Large intestine (tissue), 12 donors: ENCODE measurements at places on chromosomes 3 and 15.
A peak's percentile ranks its signal among the peaks of the same experiment; 100 is the strongest.

DNA sequence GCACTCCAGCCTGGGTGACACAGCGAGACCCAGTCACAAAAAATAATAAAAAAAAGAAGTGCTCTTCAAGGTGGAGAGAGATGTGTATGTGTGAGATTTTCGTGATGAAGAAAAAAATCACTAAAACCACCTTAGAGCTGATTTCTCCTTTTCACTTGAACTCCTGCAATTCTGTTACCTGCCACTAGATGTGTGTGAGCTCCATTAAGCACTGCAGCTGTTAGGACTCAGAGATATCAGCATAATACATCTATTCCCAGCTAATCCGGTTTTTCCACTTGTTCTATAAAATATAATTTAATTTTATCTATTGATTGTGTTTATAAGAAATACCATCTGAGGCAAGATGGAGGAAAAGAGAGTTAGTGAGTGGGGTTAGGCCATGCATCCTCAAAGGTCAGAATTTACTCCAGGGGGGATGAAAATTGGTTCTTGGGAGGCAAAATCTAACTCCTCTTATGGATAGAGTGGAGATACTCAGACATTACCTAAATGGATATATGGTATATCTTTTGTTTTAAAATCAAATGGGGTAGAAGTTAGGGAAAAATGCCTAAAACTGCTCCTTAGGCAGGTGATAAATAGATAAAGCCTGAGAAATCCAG, 152.7 kb downstream of the IL20RB start:
- DNase-seq, result no peak
- no peak overlapping the region for H3K4me3 ChIP-seq
- peaks cover 16% of the 10 kb centered on the region for H3K27me3 ChIP-seq
- no peaks in the 10 kb centered on the region for H3K36me3 ChIP-seq
- no peak overlapping the region for H3K27ac ChIP-seq

- no peak overlapping the region for H3K4me3 ChIP-seq
- no peaks in the 10 kb centered on the region for H3K36me3 ChIP-seq
- DNase-seq, result no peak
- no peaks in the 10 kb centered on the region for H3K4me1 ChIP-seq
Observed at GRCh38 chr3:55654123-55654760, 167.1 kb upstream of the WNT5A start.

- H3K27ac ChIP-seq, result no peak overlapping the region
- H3K36me3 ChIP-seq, result peaks cover 79% of the 10 kb centered on the region
Observed at GRCh38 chr3:9448643-9449042, 51.2 kb downstream of the SETD5 start.

- H3K27ac ChIP-seq, result no peak overlapping the region
- no peak for DNase-seq
- no peaks in the 10 kb centered on the region for H3K36me3 ChIP-seq
- H3K4me1 ChIP-seq, result no peaks in the 10 kb centered on the region
Observed at GRCh38 chr3:123361071-123361470, 87.8 kb downstream of the ADCY5 start.

GRCh38 chr15:72060687-72061250, 57.2 kb downstream of the MYO9A start:
- no peaks in the 10 kb centered on the region for H3K27me3 ChIP-seq
- peak; percentile 20 for DNase-seq
- H3K36me3 ChIP-seq, result peaks cover 2% of the 10 kb centered on the region
- H3K4me3 ChIP-seq, result no peak overlapping the region

- no peak overlapping the region for H3K4me3 ChIP-seq
- no peak for DNase-seq
- no peak overlapping the region for H3K27ac ChIP-seq
- H3K4me1 ChIP-seq, result no peaks in the 10 kb centered on the region
- H3K27me3 ChIP-seq, result no peaks in the 10 kb centered on the region
Observed at GRCh38 chr3:108554229-108554628, 35.0 kb downstream of the CIP2A start.

DNA sequence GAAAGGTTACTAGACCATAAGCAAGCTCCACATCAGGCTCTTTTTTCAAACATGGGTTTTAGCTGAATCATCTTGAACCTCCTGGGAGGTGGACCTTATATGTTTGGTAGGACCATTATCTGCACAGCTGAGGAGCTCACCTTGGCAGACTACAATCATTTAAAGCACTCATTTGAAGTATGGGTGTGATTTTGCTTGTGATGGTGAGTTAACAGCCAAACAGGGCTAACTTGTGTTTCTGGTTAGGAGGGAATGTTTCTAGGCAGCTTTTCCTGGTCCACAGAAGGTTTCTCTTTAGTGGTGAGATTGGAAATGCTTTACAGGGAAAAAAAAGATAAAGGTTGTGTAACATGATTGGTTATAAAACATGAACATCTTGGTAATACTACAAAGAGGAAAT, 61.8 kb downstream of the ARHGEF26 start:
- H3K4me3 ChIP-seq, result no peak overlapping the region
- H3K27me3 ChIP-seq, result no peaks in the 10 kb centered on the region
- peaks cover 2% of the 10 kb centered on the region for H3K36me3 ChIP-seq
- no peak for DNase-seq
- H3K4me1 ChIP-seq, result no peaks in the 10 kb centered on the region
